NCI-H187 (cell line): ENCODE measurements at places on chromosomes 12 and 14.

- DNase-seq, result peak; percentile 71
These were observed at the start of the genes DDX54 and RITA1 for GRCh38 chr12:113185180-113186032. Gene DDX54 (minus strand): TSS chr12:113185478. CDS start chr12:113185451, 27 bp downstream. Gene RITA1 (plus strand): TSS chr12:113185721. CDS start chr12:113186747, 1,026 bp downstream.

DNA sequence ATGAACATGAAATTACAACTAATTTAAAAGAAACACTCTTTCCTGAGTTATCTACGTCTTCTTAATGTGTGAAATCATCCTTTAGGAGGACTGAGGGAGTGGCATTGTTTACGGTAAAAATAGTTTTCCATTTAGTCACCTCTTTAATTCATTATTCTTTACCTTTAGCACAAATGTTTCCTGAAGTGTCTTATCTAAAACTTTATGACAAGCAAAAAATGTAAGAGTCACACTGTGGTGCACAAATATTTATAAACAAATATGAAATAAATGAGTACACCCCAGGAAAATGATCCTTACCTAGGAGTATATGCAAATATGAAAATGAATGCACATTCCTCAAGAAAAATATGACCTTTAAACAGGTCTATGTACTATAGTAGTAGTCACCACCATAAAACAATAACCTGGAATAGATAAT, 104.6 kb downstream of the PTPRR start:
- DNase-seq, result no peak

GRCh38 chr14:21476523-21476924, 235 bp downstream of the RAB2B start:
- no peak for DNase-seq

GRCh38 chr12:88665071-88665470, 84.8 kb upstream of the KITLG start:
- no peak for DNase-seq

GRCh38 chr14:93322929-93323599, 9.8 kb downstream of the BTBD7 start:
- no peak for DNase-seq

DNA sequence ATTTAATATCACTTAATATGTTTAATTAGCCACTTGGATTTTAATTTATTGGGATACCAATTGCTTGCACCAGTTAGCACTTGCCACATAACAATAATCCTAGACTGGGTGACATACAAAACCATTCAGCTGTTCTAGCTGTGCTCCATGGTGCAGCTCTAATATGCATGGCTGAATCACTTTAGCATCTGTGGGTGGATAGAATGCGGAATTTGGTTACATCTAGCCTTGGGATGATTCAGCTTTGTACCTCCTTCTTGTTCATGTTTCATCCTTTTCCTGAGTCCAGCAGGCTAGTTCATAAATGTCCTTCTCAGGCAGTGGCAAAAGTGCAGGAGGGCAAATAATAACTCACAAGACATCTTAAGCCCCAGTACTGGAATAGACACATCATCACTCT, 1263.0 kb downstream of the LRFN5 start:
- no peak for DNase-seq

DNA sequence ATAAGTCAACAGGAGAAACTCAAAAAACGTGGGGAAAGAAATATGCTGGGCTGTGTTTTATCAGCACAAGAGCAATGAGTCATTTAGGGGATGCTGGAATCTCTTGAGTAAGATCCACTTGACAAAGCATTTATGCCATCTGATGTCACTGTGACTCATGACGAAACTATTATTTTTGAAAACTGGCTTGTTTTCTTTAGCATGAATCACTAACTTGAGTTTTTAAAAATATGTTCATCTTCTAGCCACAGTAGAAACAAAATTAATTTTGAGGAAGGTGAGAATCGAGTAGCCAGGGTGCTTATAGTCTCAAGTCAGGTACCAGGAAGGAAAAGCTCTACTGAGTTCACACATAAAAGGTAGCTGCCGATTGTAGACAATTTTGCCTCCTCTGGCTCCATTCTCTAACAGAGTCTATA, 456.2 kb upstream of the MGAT4C start:
- no peak for DNase-seq

DNA sequence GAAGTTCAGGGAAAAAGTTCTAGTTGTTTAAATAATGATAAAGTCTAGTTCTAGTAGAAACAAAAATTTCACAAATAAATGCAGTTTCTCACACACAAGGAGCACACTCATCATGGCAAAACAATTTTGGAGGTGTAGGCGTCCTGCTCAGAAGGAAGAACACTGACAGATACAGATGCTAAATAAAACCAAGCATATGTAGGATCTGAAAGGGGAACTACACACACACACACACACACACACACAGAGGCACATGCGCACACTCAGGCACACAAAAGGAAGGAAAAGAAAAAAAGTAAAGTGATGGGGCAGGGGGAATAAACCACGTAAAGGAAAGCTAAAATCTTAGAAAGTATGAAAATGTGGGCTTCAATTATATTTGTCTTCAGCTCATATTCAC, 117.7 kb downstream of the SOX5 start:
- DNase-seq, result no peak

GRCh38 chr14:74546416-74546815, 52.9 kb downstream of the ISCA2 start:
- DNase-seq, result no peak

DNA sequence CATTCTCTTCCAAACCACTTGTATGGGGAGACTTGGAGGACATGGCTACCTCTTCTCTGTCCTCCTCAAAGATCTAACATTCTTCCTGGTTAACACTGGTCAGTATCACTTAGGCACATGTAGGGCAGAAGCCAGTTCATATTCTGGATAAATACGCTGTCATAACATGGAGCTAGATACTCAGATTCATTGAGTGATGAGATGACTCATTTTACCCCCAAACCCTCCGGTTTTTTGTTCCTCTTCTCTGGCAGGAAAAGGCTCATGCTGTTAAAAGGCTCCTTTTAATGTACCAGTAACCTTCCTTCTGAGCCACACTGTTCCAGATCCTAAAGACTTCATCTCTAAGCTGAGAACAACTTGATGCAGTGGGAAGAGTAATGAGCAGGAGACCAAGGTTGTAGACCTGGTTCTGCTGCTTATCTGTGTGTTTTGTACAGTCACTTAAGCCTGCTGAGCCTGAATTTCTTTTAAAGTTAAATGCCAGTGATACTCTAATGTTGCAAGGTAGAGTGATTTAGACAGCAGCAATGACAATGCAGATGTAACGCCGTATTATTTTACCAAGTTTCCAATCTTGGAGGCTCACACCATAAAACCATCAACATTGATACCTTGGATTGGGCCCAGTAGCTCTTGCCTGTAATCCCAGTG, 57.3 kb upstream of the ELK3 start:
- no peak for DNase-seq

DNA sequence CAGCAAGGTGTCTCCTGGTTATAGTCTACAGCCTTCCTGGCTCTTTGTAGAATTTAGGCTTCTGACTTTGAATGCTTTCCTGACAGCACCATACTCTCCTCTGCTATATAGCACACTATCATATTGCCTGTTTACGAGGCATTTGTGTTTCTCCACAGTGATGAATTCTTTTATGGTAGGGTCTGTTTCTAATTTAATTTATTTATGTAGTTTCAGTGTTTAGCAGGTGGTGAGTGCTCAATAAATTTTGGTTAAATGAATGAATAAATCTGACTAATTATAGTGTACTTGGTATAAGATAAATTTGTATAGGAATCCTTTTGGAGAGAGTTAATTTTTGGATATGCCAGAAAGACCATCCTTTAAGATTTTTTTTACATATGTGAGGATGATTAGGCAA, 115.3 kb downstream of the RAD51B start:
- DNase-seq, result no peak

DNA sequence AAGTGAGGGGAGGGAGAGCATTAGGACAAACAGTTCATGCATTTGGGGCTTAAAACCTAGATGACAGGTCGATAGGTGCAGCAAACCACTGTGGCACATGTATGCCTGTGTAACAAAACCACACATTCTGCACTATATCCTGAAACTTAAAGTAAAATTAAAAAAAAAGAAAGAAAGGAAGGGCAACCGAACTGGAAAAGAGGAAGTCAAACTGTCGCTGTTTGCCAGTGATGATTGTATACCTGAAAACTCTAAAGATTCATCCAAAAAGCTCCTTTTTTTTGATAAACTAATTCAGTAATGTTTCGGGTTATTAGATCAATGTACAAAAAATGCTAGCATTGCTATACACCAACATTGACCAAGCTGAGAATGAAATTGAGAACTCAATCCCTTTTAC, 259.0 kb upstream of the ALG10 start:
- DNase-seq, result no peak

DNA sequence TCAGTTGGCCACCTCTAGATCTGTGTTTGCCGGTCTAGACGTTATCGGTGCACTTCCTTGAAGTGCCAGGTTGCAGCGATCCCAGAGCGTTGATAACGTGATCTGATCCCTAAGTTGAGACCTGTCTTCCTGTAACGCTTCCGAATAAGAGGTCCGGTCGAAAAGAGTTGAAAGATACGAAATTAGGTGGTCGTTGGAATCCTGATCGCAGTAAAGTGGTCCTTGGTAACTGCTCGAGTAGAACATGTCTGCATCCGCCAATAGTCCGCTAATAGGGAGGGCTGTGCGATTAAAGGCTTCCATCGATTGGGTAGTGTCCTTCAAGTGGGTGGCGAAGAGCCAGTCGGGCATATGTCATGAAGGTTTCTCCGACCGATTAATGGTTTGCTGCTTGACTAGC, 2.7 kb downstream of the SRSF5 start:
- DNase-seq, result no peak

GRCh38 chr14:97633131-97633738, 836.1 kb downstream of the VRK1 start:
- no peak for DNase-seq

DNA sequence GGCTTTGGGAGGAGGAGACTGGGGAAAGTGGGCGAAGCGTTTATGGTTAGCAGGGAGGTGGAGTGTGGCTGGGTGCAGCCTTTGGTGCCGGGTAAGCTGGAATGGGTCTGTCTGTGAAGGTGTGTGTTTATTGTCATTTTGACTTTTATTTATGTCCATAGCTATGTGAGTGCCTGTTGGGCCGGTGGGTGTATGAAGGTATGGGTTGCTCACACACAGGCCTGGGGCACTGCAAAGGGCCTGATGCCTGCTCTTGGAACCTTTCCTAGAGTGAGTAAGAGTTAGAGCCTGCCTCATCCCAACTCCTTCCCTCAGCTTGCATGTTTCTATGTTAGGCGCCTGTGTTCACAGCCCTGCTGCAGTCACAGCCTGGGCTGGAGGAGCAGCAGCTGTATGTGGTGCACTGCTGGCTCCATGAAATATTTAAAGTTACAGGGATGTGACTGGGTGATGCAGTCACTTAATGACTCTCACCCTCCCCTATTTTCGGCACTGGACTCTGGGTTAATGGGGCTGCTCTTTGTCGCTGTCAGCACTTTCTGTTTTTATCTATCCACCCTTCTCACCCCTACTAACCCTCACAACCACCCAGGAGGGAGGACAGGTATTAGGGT, 2.6 kb upstream of the PPP1R1A start:
- no peak for DNase-seq

GRCh38 chr14:29905543-29905942, 22.1 kb downstream of the PRKD1 start:
- DNase-seq, result no peak

GRCh38 chr12:5063149-5063548, 19.5 kb downstream of the KCNA5 start:
- DNase-seq, result no peak

GRCh38 chr14:77103951-77104350, 5.9 kb downstream of the CIPC start:
- DNase-seq, result no peak

- DNase-seq, result no peak
These were observed 14.6 kb upstream of the EIF5 start for GRCh38 chr14:103319422-103319821.

- no peak for DNase-seq
These were observed 39.5 kb upstream of the DACT1 start for GRCh38 chr14:58598028-58598803.

DNA sequence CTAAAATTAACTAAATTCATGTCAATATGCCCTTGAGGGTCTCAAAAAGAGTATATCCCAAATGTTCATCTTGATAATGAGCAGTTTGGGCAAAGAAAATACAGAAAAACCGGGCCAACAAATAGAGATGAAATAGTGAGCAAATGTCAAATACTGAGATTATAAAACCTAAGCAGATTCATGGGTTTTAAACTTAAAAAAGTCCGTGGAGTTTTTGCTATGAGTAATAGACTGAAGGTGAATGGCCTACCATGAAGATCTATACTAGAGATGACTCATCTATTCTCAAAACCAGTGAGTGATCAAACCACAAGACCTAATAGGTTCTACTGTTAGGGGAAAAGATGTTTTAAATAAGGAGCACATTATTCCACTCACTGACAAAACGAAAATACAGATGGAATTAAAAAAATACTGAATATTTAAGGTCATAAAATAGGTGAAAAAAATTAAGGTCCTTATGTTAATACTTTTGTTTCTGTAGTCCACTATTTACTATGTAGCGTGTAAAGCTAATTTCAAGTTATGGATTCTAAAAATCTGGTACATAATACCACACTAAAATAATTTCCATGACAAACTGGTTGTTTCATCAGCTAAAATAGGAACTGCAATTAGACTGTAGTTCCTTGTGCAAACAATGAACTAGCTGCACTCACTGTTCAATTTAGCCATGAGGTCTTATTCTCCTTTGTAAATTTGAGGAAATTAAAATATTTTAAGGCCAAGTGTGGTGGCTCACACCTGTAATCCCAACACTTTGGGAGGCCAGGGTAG, 5.0 kb downstream of the HNRNPC start:
- DNase-seq, result no peak

GRCh38 chr14:70873627-70874026, 33.6 kb upstream of the PCNX1 start:
- no peak for DNase-seq

GRCh38 chr12:132437252-132437932, 52.6 kb upstream of the FBRSL1 start:
- DNase-seq, result no peak

- DNase-seq, result peak; percentile 29
These were observed 1.0 kb downstream of the BORCS5 start for GRCh38 chr12:12357719-12358461.

DNA sequence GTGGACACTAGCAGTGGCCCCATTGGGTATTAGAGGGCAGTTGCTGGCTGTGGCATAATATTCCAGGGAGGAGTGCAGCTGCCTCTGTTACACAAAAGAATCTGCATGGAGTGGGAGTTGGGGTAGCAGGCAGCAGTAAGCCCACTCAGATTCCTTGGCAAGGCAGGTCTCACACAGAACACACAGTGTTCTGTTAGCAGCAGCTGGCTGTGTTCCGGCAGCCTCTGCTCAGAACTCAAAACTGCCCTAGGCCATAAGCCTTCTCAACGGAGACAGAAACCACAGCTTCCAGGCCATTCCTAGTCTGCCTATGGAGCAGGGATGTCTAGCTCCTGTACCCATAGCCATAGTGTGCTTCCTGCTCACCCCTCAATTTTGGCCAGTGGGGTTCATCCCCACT, 1085.4 kb downstream of the SLC6A15 start:
- no peak for DNase-seq

DNA sequence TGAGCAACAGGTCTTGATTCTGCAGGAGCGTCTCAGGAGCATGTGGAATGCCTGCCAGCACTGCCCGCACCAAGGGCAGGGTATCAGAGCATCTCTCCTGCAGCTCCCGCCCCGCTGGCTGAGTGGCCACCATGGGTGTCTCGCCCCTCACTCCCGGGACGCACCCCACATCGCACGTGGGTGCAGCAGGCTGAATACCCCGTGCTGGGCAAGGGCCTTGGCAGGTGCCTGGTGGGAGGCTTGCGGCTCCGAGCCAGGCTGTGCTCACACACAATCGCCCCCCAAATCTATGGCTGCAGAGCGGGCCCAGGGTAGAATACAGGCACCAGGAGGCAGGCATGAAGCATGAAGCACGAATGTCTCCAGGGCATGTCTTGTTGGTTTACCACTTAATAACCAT, 103.9 kb upstream of the TMEM132D start:
- no peak for DNase-seq
